ENCODE measurements at places on chromosomes 2 and 18. TPM values are rescaled to one million over a fixed set of nuclear protein-coding genes. Genes with fewer than 3 reads are reported as not detected.

The RUFY4 gene
- 0.31 TPM for total RNA-seq

GRCh38 chr2:188916736-188917135, 57.4 kb upstream of the COL3A1 start:
- no peak overlapping the region for H3K27ac ChIP-seq
- no peak for DNase-seq
- no peaks in the 10 kb centered on the region for H3K27me3 ChIP-seq

The RRM2 gene
- total RNA-seq, result 119 TPM

The ITPRID2 gene
- 12.4 TPM for total RNA-seq

DNA sequence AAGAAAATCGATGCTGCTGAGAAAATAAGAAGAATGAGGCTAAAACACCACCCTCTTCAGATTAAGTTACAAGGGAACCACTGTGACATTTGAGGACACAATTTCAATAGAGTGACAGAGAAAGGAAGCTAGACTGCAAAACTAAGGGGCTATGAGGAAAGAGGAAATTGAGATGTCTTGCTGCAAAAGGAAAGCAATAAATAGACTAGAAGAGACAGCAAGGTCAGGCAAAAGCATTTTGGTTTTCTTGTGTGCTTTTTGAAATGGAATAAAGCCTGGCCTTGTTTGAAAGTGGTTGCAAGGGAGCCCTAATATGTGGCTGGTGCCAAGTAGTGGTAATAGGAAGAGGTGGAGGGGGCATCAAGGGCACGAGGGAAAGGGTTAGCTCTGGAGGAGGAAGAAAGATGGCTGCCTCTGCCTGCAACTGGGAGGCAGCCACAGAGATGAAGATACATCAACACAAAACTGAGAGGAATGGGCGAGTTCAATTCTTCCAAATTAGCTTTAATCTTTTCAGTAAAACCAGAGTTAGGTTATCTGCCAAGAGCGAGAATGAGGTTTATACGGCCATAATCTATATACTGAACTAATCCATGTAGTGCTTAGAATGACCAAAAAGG, 1.2 kb upstream of the MRO start:
- H3K27ac ChIP-seq, result no peak overlapping the region
- peaks cover 32% of the 10 kb centered on the region for H3K4me1 ChIP-seq
- no peak for DNase-seq
- H3K4me3 ChIP-seq, result no peak overlapping the region

- H3K4me3 ChIP-seq, result no peak overlapping the region
- no peak for DNase-seq
- H3K4me1 ChIP-seq, result peaks cover 5% of the 10 kb centered on the region
- no peaks in the 10 kb centered on the region for H3K27me3 ChIP-seq
- no peak overlapping the region for H3K27ac ChIP-seq
Measured at GRCh38 chr2:173204316-173204715, 128.7 kb downstream of the MAP3K20 start.

GRCh38 chr2:38016219-38016618, 59.7 kb downstream of the CYP1B1 start:
- peaks cover 3% of the 10 kb centered on the region for H3K36me3 ChIP-seq
- peaks cover 21% of the 10 kb centered on the region for H3K4me1 ChIP-seq
- no peaks in the 10 kb centered on the region for H3K27me3 ChIP-seq
- H3K27ac ChIP-seq, result no peak overlapping the region

DNA sequence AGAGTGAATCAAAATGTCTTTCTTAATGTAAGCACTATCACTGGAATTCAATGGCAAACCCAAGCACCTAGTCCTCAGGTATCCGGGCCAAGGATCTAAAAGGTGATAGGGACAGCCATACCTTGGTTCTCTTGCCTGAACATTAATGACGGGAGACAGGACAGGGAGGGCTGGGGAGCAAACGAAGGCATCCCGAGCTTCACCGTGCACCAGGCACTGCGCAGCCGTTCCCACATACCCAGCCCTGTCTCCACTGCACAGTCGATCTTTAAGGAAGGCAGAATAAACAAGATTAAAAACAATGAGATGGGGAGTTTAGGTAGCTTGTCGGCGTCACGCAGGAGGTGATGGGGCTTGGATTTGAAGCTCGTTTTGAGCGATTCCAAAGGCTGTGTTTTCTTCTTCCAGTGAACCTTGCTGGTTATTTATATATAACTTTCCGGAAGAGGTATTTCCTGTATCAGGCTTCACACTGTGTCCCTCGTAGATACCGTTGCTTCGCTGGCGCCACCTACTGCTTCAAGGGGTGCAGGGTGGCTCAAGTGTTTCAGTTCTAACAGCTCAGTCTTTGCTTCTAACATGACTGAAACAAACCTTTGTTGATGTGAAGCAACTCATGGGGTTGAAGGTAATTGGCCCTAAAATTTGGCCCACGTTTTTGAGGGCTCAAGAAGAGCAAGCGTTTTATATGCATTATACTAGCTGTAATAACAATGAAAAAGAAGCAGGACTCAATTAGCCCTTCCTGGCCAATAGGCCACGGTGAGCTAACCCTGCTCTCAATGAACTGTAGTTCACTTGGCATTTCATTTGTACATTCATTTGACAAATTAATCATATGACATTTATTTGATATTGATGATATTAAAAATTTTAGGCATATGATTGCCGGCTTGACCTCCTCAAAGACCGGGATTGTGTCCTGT, 77.4 kb downstream of the DCDC2C start:
- peaks cover 20% of the 10 kb centered on the region for H3K27me3 ChIP-seq
- peaks cover 67% of the 10 kb centered on the region for H3K36me3 ChIP-seq
- H3K4me3 ChIP-seq, result no peak overlapping the region
- H3K27ac ChIP-seq, result no peak overlapping the region
- DNase-seq, result peak; percentile 24

DNA sequence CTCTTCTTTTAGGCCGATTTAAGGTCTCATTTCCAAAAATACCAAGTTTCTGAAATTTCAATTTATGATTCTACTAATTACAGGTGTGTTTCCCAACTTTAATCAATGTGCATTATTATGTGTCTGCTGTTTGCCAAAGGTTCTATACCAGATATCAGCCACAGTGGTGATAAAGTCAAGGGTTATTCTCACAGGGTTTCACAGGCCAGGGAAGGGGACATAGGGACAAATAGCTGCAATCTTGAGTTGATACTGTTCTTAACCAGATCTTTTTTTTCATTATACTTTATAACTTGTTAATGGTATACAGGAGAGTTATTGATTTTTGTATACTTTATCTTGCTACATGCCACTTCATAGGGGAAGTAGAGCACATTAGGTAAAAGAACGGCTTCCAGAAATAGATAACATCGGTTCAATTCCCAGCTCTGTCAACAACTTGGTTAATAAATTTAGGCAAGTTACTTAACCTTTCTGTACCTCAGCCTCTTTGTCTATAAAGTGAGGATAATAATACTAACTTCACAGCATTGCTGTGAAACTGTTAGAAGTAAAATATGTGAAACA, 28.9 kb downstream of the RBM44 start:
- no peak for DNase-seq
- H3K27me3 ChIP-seq, result no peaks in the 10 kb centered on the region
- H3K4me3 ChIP-seq, result no peak overlapping the region
- no peak overlapping the region for H3K27ac ChIP-seq
- no peaks in the 10 kb centered on the region for H3K36me3 ChIP-seq

The CD8B gene
- 0.71 TPM for total RNA-seq

DNA sequence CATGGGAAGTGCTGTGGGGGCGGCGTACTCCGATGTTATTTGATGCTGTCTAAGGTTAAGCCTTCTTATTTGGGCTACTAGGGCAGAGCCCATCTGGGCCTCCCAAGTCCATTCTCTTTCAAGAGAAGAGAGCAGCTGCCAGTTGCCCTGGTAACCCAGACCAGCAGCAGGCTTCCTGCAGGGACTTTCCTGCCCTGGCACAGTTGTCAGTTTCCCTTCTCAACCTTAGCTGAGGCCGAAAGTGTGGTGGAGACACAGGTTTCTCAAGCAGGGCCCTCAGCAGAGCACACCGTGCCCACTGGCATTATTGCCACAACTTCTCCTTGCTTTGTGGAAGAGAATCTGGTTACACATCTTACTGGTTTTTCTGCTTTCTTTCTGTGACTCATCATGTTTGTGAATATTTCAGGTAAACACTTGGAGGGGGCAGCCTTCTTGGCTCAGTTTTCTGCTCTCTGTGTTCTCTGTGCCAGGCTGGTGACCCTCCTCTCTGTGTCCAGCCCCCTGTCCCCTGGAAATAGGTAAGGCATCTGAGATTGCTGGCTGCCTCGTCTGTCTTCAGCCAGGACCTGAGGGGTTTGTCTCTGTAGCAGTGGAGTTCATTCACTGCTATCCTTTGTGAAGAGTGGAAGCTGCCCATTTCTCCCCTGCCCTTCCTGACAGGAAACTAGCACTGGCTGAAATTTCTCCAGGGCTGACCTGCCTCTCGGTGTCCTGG, 111.0 kb downstream of the B3GNT2 start:
- no peak for DNase-seq
- no peaks in the 10 kb centered on the region for H3K36me3 ChIP-seq
- H3K4me3 ChIP-seq, result no peak overlapping the region
- peak overlapping the region; percentile 18 for H3K27ac ChIP-seq
- H3K4me1 ChIP-seq, result peaks cover 61% of the 10 kb centered on the region

DNA sequence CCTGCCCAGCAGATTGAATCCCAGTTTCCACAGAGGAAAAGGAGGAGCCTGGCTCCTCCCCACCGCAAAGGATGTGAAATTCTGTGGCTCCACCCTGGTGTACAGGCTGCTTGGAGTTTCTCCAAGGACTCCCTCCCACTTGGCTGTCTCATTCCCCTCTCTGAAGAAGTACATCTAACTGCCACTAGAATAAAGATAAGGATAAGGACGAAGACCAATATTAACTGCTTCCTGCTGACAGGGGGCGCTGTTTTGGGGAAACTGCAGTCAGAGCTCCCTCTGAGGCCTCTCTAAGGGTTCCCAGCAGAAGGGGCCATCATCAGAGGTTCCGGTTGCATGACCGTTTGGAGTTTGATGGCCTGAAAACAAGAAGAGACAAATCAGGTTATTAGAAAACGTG, 790.9 kb downstream of the CPS1 start:
- peak; percentile 33 for DNase-seq
- peaks cover 16% of the 10 kb centered on the region for H3K36me3 ChIP-seq
- H3K27ac ChIP-seq, result no peak overlapping the region
- H3K4me3 ChIP-seq, result no peak overlapping the region
- H3K4me1 ChIP-seq, result peaks cover 35% of the 10 kb centered on the region

DNA sequence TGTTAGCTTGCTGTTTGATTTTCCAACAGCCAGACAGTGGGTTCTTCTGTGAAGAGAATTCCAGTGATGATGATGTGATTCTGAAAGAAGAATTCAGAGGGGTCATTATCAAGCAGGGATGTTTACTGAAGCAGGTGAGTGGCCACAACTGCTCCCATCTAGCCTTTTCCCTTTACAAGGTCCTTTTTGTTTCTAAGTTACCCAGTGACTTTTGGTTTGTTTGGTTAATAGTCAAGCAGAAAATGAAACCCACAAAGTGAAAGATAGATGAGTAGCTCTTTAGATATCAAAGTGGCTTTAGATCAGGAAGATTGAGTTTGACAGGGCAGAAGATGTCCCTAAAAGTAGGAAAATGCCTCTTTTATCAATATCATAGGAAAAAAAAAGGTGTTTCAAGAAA, 23.3 kb downstream of the PLEK start:
- peaks cover 3% of the 10 kb centered on the region for H3K4me1 ChIP-seq
- no peaks in the 10 kb centered on the region for H3K36me3 ChIP-seq
- no peak overlapping the region for H3K27ac ChIP-seq
- H3K27me3 ChIP-seq, result peaks cover 18% of the 10 kb centered on the region

DNA sequence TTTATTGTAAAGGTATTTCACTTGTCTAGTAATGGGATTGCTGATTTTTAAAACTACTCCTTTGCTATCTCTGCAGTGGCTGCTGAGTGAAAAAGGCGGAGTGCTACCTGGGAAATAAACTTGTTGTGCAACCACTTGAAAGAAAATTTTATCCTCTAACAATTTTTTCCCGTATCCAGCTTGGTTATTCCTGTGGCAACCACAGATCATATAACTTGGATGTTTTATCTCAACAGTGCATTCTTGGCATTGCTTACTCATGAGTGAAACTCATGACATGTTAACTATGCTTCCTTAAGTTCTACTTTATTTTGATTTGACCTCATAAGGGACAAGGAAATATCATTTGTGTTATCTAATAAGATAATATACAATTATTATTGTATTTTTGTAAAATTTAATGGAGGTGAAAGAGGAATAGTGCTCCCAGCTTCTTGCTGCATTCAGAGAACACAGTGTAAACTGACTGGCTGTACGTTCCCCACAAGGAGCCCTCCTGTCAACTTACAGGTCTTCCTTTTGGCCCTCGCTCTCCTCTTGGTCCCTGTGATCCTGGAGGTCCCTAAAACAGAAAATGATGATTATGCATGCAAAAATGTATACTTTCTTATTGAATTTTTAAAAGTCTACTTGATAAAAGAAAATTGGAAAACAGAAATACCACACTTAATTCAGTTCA, 82.7 kb downstream of the COL5A2 start:
- H3K27ac ChIP-seq, result no peak overlapping the region
- no peaks in the 10 kb centered on the region for H3K27me3 ChIP-seq
- H3K36me3 ChIP-seq, result no peaks in the 10 kb centered on the region
- H3K4me1 ChIP-seq, result no peaks in the 10 kb centered on the region

The ZNF396 gene
- total RNA-seq, result 1.0 TPM

The CTAGE1 gene
- total RNA-seq, result not detected

The PMAIP1 gene
- 162 TPM for total RNA-seq

GRCh38 chr2:26904839-26905238, 56.9 kb downstream of the DPYSL5 start:
- DNase-seq, result no peak
- no peak overlapping the region for H3K4me3 ChIP-seq
- H3K36me3 ChIP-seq, result no peaks in the 10 kb centered on the region
- peaks cover 29% of the 10 kb centered on the region for H3K4me1 ChIP-seq
- peaks cover 9% of the 10 kb centered on the region for H3K27me3 ChIP-seq

The SGO2 gene
- 29.9 TPM for total RNA-seq

The ANKRD62 gene
- not detected for total RNA-seq

- H3K4me1 ChIP-seq, result peaks cover 19% of the 10 kb centered on the region
- no peak overlapping the region for H3K4me3 ChIP-seq
- no peak for DNase-seq
- no peaks in the 10 kb centered on the region for H3K36me3 ChIP-seq
- H3K27me3 ChIP-seq, result peaks cover under 1% of the 10 kb centered on the region
Measured at GRCh38 chr18:59208602-59209125, 11.3 kb upstream of the GRP start.

GRCh38 chr2:139790807-139791752, 1010.9 kb upstream of the NXPH2 start:
- no peak overlapping the region for H3K4me3 ChIP-seq
- no peaks in the 10 kb centered on the region for H3K27me3 ChIP-seq
- H3K36me3 ChIP-seq, result no peaks in the 10 kb centered on the region
- no peak for DNase-seq
- H3K27ac ChIP-seq, result no peak overlapping the region

The FNDC4 gene
- total RNA-seq, result 14.1 TPM

- no peak overlapping the region for H3K27ac ChIP-seq
- peaks cover 15% of the 10 kb centered on the region for H3K4me1 ChIP-seq
- no peaks in the 10 kb centered on the region for H3K27me3 ChIP-seq
- peaks cover 2% of the 10 kb centered on the region for H3K36me3 ChIP-seq
Measured at GRCh38 chr2:202405798-202406197, 29.7 kb downstream of the BMPR2 start.
